ENCODE measurements at places on chromosomes 6 and 20. TPM values are rescaled to one million over a fixed set of nuclear protein-coding genes. Genes with fewer than 3 reads are reported as not detected.
A peak's percentile ranks its signal among the peaks of the same experiment; 100 is the strongest.

DNA sequence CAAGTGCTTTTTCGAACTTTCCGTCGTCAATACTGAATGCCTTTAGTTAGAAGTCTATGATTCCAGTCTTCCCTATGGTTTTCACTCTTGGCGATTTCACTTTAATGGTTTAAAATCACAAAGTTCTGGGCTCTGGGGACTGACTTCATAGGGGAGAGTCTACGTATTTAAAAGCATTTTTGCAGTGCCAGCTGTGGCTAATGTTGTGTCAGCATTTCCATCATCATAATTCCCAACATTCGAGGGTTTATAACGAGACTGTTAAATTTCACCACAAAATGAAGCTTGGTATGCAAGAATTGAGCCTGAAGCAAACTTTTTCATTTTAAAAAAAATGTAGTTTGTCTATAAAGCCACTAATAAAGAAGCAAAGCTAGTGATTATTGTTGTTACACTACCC lies 242.7 kb downstream of the SOX4 start:
- DNase-seq: no peak

DNA sequence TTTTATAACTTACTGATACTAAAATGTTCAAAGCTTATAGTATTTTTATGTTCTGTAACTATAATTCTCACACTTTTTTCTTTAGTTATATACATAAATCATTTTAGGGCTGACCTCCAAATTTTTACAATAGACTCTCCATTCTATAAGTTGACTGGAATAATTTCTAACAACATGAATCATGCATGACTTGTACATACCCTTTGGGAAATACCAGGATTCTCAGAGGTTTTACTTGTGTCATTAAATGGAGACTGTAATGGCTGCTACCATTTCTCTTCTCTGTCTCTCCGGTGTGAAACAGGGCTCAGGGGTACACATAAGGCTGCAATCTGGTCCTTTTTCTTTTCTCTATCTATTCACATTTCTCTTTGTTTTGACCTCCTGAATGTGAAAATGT lies 222.2 kb upstream of the FLRT3 start:
- DNase-seq: no peak

Gene CDSN
- total RNA-seq: not detected

DNA sequence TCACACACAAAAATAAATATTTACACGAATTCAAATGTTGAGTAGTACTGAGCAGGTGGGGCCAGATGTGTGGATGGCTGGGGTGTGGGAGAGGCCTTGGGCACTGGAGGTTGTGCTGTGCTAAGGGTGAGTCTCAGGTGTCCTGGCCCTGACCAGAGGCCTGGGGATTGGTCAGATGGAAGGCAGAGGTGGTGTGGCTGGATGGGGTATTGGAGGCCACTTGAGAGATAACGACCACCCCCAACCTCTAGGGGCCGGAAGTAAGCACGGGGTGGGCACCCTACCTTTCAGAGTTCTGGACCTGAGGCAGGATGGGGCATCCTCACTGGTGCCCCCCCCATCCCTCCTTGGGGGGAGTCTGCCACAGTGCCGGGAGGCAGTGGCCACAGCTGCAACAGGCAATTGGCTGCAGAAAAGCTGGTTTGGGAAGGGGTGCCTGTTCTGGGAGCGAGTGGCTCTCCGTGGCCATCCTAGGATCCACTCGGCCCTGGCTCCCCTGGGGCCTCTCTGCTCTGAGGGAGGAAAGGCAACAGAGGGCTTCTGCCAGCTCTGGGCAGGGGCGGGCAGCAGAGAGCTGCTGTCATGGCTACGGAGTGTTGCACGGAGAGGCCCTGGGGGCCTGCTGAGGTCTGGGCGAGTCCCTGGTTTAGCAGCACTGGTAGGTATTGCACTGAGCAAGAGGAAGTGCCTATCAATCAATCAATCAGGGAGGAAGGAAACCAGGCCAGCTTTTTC lies 87.6 kb downstream of the ASXL1 start:
- DNase-seq: no peak

DNA sequence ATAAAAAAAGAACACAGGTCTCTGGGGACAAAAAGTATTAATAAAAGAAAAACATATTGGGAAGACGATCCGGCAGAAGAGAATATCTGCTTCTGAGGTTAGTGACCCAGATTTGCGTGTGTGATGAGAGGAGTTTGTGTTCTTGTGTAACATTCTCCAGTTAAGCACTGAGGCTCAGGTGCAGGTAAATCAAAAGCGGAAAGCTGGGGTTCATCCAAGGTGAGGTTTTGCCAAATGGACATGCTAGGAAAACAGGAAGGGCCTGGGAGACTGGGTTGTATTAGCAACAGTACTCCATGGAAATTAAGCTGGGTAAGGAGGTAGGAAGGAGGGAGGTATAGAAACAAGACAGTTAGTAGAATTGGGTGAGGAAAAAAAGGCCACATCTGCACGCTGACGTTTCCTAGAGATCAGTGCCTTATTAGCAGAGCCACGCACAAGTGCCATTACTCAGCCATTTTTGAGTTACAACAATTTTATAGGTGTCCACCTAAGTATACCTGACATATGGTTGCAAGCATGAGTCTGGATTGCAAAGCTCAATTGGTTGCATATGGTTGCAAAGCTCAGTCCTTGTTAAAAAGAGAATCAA lies 139.6 kb downstream of the ZMYND8 start:
- DNase-seq: no peak

DNA sequence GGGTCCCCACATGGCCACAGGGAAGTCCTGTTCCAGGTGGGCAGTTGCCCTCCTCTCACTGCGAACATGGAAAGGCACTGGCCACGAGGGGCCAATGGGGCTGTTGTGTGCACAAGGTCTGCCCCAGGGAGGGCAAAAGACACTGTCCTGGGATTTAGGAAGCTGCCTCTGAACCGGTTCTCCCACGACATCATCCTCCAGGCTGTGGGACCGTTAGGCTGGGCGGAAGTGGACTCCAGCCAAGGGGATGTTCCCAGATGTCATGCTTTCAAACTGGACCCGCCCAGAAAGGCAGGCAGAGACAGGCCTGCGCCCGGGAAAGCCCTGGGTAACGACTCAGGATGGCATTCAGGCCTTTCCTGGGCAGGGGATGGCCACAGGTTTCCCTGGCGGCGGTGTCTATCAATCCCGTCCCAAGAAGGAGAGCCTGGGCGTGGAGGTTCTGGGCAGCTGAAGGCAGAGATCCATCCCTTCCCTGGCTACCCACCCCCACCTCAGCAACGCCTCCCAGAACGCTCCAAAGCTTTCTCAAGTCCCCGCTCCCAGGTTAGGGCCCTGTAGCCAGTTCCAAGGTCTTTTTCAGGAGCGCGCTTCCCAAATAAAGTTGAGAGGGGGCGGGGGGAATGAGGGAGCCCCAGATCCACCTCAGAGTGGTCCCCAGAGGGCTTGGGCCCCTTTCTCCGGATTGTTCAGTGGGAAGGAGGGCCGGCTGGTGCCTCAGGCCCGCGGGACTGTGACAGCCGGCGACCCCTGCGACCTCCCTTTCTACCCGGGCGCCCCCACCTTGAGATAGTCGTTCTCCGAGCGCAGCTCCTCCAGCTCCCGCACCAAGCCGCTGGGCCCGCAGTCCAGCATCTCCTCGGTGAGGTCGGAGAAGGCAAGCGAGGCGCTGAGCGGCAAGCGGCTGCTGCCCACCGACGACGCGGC lies 13.8 kb upstream of the TLDC2 start:
- peak; percentile 96 for DNase-seq

Gene CST3
- 1,041 TPM for total RNA-seq

GRCh38 chr6:155678361-155678760 lies 222.7 kb upstream of the NOX3 start:
- no peak for DNase-seq
